Caco-2 (cell line): ENCODE measurements at places on chromosomes 12 and 14.

- H3K27ac ChIP-seq, result no peak overlapping the region
- H3K36me3 ChIP-seq, result peaks cover 2% of the 10 kb centered on the region; the same call in 1 of the 2 replicates
- DNase-seq, result no peak
- H3K4me3 ChIP-seq, result no peak overlapping the region
- H3K27me3 ChIP-seq, result no peaks in the 10 kb centered on the region
- H3K4me1 ChIP-seq, result no peaks in the 10 kb centered on the region
These were observed 41.6 kb downstream of the EXOC5 start for GRCh38 chr14:57227083-57227482.

GRCh38 chr12:18439541-18439940 is 178.2 kb downstream of the PIK3C2G start:
- no peaks in the 10 kb centered on the region for H3K27me3 ChIP-seq
- no peaks in the 10 kb centered on the region for H3K36me3 ChIP-seq
- H3K27ac ChIP-seq, result no peak overlapping the region
- DNase-seq, result no peak

DNA sequence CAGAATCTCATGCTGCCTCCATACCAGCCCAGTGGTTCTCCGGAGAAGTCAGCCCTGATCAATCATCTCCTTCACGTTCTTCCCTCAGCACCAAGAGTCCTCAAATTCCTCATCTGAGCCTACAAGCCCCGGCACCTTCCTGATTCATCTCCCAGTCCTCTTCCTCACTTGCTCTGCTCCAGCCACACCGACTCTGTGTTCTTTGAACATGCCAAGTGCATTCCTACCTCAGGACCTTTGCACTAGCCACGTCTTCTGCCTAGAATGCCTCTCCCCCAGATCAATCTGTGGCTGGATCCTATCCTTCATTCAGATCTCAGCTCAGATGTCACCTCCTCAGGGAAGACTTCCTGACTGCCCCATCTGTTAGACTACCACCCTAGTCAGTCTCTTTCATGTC is 4.7 kb downstream of the RILPL1 start:
- H3K27ac ChIP-seq, result peak overlapping the region; percentile 61
- peaks cover 12% of the 10 kb centered on the region for H3K4me1 ChIP-seq
- no peak for DNase-seq
- H3K36me3 ChIP-seq, result peaks cover 2% of the 10 kb centered on the region; the same call in 1 of the 2 replicates

DNA sequence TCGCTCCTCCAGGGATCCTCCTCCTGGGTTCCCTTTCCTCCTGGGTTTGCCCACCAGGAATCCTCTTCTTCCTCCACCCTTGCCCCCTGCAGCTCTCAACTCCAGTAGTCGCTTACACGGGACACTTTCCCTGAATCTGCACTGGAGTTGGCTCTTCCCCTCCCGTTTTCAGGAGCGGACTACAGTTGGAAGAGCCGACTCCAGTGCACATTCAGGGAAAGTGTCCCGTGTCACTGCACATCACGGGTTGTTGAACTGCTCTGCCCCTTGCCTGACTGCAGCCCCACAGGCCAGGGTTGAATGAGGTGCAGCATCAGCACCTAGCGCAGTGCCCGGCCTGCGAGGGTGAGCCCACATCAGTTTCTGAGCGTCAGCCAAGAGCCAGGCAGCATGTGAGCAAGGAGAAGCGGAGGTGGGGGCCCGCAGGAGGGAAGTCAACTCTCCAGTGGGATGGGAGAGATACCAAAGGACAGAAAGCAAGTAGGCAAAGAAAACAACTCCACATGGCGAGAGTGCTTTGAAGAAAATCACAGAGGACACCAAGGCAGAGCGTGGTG is 13.1 kb downstream of the RAPGEF3 start:
- no peak overlapping the region for H3K27ac ChIP-seq
- no peak overlapping the region for H3K4me3 ChIP-seq
- no peaks in the 10 kb centered on the region for H3K36me3 ChIP-seq
- no peaks in the 10 kb centered on the region for H3K27me3 ChIP-seq

DNA sequence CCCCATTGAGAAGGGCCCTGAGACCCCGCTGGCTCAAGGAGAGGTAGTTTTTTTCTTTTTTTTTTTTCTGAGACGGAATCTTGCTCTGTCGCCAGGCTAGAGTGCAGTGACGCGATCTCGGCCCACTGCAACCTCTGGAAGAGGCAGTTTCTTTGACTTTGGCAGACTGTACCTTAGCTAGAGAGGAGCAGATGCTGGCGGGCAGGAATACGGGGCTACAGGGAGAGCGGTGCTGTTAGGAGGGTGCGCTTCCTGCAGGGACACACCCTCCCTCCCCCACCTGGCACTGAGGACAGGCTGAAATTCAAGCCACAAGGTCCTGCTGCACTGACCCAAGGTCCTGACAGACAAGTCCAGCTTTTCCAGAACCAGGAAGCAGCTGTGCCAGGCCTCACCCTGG is 32.2 kb upstream of the NUDT14 start:
- H3K27me3 ChIP-seq, result no peaks in the 10 kb centered on the region
- DNase-seq, result no peak
- H3K4me3 ChIP-seq, result no peak overlapping the region
- peaks cover 1% of the 10 kb centered on the region; the same call in 1 of the 2 replicates for H3K36me3 ChIP-seq
